Activated T-helper 17 cell treated with anti-CD3 and anti-CD28 coated beads, Interleukin-2, amount 50 U/mL, for 72 hours (primary cell): ENCODE measurements at places on chromosomes 2 and 18.
A peak's percentile ranks its signal among the peaks of the same experiment; 100 is the strongest.

- no peak for ATAC-seq
Observed at GRCh38 chr18:23887493-23887892, 127.1 kb upstream of the TTC39C start.

DNA sequence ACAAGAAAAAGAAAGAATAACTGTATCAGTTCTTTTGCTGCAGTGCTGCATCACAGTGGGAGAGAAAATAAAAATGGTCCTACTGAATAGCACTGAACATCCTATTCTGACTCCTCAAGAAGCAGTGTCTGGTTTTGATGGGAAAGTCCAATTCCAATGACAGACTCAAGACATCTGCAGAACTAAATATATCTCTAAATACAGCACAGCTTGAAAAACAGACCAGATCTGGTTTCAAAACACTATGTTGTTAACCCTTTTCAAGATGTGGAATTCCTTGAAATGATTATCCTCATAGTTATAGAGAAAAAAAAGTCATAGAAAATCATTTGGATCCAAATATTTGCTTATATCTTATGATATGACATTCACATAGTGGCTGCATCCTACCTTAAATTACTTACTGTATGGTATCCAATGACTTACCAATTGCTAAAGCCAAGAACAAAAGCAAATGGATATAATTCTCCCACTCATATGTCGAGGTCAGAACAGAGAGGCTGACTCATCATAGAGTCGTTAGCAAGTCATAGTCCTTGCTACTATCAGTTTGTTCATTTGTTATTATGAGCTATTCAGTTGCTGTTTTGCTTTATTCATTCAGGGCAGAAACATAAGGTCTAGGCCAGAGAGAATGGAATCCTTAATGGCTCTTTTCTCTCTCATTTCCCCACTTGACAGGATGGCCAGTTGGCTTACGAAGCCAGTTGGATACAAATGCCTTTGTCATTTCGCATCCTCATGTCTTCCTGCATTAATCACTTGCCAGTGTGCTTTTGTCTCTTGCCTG, 62.5 kb upstream of the ACVR2A start:
- ATAC-seq = peak; percentile 62

DNA sequence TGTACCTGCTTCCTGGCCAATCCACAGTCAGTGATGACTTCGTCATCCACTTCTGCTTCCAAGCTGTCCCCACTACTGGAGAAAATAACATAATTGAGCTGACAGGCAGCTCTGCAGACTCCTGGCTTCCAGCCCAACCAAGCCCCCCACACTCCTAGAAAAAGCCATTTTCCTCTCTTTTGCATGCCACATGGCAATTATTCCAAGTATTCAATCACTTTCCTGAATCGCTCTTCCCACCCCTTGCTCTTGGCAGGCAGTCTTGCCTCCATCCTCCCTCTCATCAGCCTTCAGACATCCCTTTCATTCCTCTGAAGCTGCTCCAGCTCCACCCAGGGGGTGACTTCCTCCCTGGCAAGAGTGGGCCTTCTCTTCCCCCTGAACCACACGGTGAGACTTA, 14.3 kb upstream of the ST8SIA5 start:
- no peak for ATAC-seq

DNA sequence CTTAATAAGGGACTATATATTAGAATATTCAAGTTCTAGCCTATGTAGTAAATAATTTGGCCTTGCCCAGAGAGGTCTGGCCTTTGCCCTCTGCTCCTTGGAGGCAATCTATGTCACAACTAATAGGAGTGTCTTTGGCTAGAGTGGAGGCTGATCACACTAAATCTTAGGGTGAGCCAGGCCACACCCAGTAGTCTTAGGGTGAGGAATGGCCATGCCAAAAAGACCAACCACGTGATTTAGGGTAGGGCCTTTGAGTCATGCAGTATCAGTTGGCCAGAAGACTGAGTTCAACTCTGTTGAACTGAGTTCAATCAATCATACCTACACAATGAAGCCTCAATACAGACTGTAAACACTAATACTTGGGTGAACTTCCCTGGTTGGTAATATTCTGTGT, 26.0 kb upstream of the FLACC1 start:
- ATAC-seq = no peak

DNA sequence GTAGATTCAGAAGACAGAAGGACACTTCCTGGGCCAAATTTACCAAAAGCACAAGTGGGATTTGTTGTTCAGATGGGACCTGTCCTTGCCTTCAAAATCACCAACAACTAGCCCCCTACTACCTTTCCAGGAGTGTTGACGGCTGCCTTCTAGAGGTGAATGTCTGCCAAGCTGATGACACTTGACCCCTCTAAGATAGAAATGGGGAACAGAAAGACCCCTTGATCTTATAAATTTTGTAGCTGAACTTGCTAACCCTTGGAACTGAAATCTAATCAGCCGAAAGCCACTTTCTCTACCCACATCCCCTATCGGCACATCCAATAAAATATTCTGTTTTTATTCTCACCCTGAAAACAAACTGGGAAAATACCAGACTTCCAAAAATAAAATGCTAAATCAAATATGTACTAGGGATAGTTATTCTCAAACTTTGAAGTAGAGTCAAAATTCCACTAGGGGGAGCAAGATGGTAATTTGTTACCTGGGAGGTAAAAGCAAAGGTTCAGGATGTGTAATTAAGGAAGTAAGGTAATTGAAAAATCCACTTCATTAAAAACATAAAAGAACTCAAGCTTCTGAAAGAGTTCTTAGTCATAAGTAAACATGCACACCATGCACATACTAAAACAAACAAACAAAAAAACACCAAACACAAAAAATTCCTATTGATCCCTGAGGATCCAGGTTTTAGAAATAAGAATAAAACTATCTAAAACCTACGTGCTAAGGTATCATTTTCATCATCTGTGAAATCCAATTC, 119.2 kb downstream of the ANKRD44 start:
- ATAC-seq = peak; percentile 66

DNA sequence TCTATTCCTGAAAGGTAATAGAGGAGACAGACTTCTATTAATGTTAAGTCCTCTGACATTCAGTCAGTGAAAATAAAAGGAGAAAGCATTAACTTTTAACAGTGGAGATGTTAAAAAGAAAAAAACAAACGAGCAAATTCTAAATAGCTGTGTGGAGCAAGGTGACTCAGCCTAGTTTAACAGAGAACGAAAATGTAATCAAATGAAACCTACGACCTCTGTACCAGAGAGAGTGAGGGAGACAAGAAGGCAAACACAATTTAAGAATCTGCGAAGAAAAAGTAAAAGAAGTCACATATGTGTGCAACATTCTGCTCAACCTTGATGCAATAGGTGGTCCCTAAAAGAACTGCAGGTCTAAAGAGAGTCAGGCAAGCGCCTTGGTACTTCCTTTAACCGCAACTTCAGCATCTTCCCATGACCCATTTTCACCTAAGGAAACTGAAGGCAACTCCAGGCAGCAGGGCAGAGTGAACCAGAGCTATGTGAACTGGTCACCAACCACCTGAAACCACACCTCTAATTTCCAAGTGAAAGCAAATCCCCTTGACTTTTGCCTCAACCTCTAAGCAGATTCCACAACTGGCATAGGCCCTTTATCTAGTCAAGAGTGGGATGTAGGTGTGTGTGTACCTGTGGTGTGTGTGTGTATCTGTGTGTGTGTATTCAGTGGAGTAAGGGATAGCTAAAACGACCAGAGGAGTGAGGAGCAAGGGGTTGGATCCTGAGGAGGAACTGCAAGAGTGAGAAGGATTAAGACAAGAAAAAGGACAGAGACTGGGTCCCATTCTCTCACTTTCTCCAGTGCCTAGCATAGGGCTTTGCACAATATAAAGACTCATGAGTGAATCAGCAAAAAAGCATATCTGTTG, 43.0 kb downstream of the FIGN start:
- no peak for ATAC-seq

GRCh38 chr18:37662546-37663339, 97.1 kb upstream of the CELF4 start:
- no peak for ATAC-seq

- no peak for ATAC-seq
Observed at GRCh38 chr2:46431481-46432235, 47.7 kb upstream of the TMEM247 start.

DNA sequence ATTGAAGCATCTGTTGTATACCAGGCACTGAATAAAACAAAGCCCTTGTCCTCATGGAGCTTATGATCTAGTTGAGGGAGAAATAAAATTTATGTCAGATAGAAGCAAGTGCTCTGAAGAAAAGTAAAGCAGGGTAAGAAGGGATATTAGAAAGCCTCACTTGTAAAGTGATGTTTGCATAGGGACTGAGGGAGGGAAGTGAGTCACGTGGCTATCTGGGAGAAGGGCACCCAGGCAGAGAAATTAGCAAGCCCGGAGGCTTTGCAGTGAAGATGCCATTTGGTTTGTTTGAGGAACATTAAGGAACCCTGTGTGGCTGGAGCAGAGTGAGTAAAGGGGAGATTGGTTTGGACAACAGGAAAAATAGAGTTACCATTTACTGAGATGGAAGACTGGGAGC, 52.1 kb downstream of the RBBP8 start:
- no peak for ATAC-seq

- ATAC-seq = no peak
Observed at GRCh38 chr2:2229626-2230432, 101.2 kb downstream of the MYT1L start.

GRCh38 chr2:226618875-226619605, 180.6 kb downstream of the IRS1 start:
- ATAC-seq = no peak

DNA sequence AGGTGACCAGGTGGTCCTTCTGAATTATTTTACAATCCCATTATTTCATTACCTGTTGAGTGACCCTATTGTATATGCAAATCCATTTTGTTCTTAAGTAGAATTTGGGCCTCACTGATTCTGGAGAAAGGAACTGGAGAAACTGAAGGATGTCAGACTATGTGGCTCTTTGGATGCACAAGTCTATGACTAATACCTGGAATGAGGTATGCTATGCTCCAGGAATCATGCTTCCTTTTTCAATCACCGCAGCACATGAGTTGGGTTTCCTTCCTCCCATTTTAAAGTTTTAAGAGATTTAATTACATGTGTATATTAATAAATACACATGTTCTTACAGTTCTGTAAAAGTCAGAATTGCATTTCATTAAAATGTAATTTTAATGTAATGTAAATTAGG, 253.9 kb upstream of the VWC2L start:
- no peak for ATAC-seq

- ATAC-seq = no peak
Observed at GRCh38 chr2:127145280-127145895, 38.4 kb upstream of the BIN1 start.
